ENCODE measurements at places on chromosomes 7 and 10. TPM values are rescaled to one million over a fixed set of nuclear protein-coding genes. Genes with fewer than 3 reads are reported as not detected.

DNAJC12 gene
- polyA plus RNA-seq, result 134 TPM

DNA sequence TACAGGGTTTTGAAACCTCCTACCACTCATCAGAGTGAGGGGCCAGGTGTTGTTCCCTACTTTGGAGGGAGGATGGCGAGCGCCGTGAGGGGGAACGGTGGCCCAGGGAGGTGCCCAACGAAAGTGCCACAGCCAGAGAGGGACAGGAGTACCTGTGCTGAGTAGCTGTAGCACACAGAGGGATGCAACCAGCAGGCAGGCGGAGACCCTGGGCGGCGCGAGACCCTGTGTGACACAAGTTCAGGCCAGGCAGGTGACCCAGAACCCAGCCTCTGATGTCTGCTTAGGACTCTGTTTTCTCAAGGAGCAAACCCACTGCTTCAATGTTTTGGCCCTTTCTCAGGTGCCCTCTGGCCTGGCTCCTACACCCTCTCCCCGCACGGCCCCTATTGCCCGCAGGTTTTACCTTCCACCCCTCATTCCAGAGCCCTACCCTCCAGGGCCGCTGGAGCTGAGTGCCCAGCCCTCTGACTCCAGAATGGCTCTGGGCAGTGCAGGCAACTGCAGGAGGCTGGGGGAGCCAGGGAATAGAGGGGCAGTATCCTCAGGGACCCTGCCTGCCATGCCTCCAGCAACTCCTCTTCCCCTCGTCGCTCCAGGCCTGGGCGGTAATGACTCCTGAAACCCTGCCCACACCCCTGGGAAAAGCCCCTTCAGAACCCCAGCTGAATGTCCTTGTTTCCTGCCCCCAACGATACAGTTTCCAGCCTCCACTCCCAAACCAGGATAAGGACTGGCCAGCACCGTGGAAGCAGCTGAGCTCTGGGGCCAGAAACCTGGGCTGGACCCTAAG is 164.1 kb upstream of the RHEB start:
- no peaks in the 10 kb centered on the region for H3K36me3 ChIP-seq
- no peak overlapping the region for H3K27ac ChIP-seq
- no peaks in the 10 kb centered on the region for H3K27me3 ChIP-seq
- H3K4me1 ChIP-seq, result peaks cover 23% of the 10 kb centered on the region
- no peak overlapping the region for H3K4me3 ChIP-seq
- DNase-seq, result no peak

- no peaks in the 10 kb centered on the region for H3K4me1 ChIP-seq
- H3K36me3 ChIP-seq, result no peaks in the 10 kb centered on the region
- no peak for DNase-seq
- H3K27ac ChIP-seq, result no peak overlapping the region
Observed at GRCh38 chr7:121113288-121113687, 124.8 kb downstream of the CPED1 start.

DNA sequence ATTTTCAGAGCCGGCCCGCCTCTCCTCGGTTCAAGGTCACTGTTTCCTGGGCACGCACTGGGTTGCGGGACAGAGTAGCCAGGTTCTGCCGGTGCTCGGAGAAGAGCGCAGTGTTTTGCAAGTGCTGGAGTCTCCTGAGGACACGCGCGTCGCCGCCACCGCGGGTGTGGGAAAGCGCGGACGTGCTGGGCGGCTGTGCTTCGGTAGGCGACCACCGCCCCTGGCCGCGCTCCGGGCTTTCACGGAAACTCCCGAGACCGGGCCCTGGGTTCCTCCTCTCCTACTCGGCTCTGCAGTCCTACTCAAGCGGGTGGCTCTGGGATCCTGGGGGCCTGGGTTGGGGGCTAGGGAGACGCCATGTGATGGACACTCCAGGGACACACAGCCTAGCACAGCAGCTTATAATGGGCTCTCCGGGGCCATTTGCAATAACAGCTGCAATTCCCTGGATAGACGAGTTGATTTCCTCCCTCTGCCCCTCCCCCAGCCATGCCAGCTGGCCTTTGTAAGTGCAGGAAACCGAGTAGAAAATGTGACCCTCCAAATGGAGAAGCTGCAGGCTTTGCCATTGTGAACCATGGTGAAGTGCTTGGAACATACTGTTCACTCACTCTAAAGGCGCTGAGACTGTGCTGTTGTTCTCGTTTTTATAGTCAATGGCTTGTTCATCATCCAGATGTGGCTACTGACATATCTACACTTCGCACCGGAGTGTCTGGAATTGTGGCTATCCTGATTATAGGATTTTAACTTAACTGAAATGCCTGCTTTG is 2.1 kb downstream of the FRAT1 start:
- peak overlapping the region; percentile 96 for H3K4me3 ChIP-seq
- DNase-seq, result peak; percentile 78
- H3K27ac ChIP-seq, result peak overlapping the region; percentile 98
- no peaks in the 10 kb centered on the region for H3K27me3 ChIP-seq
- peaks cover 29% of the 10 kb centered on the region for H3K4me1 ChIP-seq

SH2D4B gene
- polyA plus RNA-seq, result 0.07 TPM

WIPF3 gene
- polyA plus RNA-seq, result 16.0 TPM

GRCh38 chr7:33711231-33712019 is 193.9 kb upstream of the BMPER start:
- no peaks in the 10 kb centered on the region for H3K27me3 ChIP-seq
- H3K36me3 ChIP-seq, result no peaks in the 10 kb centered on the region
- H3K4me1 ChIP-seq, result no peaks in the 10 kb centered on the region
- DNase-seq, result no peak
- no peak overlapping the region for H3K4me3 ChIP-seq

GNG11 gene
- polyA plus RNA-seq, result 33.6 TPM

DNA sequence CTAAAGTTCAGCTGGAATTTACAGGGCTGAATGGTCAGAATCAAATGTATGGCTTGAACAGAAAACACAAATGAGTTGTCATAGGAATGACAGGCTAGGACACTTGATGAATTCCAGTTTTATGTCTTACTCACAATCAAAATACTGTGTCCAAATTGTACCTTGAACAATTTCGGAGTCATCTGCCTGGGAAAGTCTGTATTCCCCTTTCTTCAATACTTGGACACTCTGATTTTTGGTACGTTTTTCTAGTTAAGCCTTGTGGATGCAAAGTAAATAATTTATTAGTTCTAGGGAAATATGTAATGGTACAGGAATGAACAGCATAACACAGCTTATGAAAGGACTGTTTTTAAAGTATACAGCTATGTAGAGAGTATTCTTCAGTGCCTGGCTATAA is 100.4 kb downstream of the ITGB8 start:
- H3K36me3 ChIP-seq, result no peaks in the 10 kb centered on the region
- no peaks in the 10 kb centered on the region for H3K27me3 ChIP-seq
- H3K4me3 ChIP-seq, result no peak overlapping the region
- no peaks in the 10 kb centered on the region for H3K4me1 ChIP-seq
- H3K27ac ChIP-seq, result no peak overlapping the region
- no peak for DNase-seq

- no peak for DNase-seq
- H3K27me3 ChIP-seq, result no peaks in the 10 kb centered on the region
- no peak overlapping the region for H3K4me3 ChIP-seq
Observed at GRCh38 chr10:108902619-108903285, 1020.6 kb downstream of the XPNPEP1 start.

AEBP1 gene
- 198 TPM for polyA plus RNA-seq

- no peaks in the 10 kb centered on the region for H3K36me3 ChIP-seq
- H3K4me1 ChIP-seq, result peaks cover 40% of the 10 kb centered on the region
- peak; percentile 59 for DNase-seq
- H3K4me3 ChIP-seq, result peak overlapping the region; percentile 16
- no peaks in the 10 kb centered on the region for H3K27me3 ChIP-seq
Observed at GRCh38 chr10:23095966-23096801, 805 bp downstream of the MSRB2 start.

- no peak overlapping the region for H3K27ac ChIP-seq
- no peaks in the 10 kb centered on the region for H3K4me1 ChIP-seq
- no peak overlapping the region for H3K4me3 ChIP-seq
- DNase-seq, result no peak
- H3K27me3 ChIP-seq, result no peaks in the 10 kb centered on the region
- no peaks in the 10 kb centered on the region for H3K36me3 ChIP-seq
Observed at GRCh38 chr7:35991511-35992232, 161.4 kb upstream of the EEPD1 start.

GRCh38 chr7:99170730-99171074 is 26.8 kb upstream of the SMURF1 start:
- H3K36me3 ChIP-seq, result no peaks in the 10 kb centered on the region
- H3K4me1 ChIP-seq, result no peaks in the 10 kb centered on the region
- H3K4me3 ChIP-seq, result no peak overlapping the region
- DNase-seq, result no peak
- no peak overlapping the region for H3K27ac ChIP-seq

Data from adrenal gland (tissue), 19 donors.